ENCODE measurements at places on chromosomes 13 and 19.

DNA sequence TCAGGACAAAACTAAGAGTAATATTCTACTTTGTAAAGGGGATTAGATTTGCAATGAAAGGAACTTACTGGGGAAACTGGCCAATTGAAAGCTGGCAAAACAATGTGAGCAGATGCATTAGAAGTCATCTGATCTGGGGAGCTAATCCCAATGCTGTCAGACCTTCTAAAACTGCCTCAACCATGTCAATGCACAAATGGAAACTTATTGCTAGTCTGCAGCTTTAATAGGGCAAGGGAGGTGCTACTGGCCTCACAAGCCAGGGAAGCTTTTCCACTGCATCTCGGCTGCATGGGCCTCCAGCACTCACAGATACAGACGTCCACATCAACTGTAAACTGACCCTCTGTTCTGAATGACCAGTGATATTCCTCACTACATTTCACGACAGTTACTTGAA, 154.2 kb downstream of the LHFPL6 start:
- DNase-seq = no peak

GRCh38 chr19:1245494-1246264, 2.7 kb upstream of the MIDN start:
- no peak for DNase-seq

- no peak for DNase-seq
Observed at GRCh38 chr13:26727633-26728032, 33.0 kb downstream of the GPR12 start.

- DNase-seq = peak; percentile 25
Observed at GRCh38 chr19:17202249-17202648, 12.9 kb upstream of the USE1 start.

DNA sequence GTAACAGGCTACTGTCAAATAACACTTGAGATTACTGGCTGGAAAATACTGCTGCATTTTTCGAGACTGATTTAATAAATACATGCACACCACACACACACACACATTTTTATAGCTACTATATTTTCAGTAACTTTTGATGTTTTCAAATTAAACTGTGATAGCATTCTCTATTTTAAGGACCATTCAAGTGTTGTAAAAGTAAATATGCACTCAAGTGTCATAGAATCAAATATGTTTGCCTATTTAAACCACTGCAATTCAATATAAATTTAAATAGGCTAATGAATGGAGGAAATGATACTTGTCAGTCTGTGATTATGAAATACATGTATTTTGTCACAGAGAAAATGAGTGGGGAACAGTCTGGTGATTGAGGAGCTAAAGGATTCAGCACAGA, 86.7 kb upstream of the TUBA3C start:
- DNase-seq = no peak

DNA sequence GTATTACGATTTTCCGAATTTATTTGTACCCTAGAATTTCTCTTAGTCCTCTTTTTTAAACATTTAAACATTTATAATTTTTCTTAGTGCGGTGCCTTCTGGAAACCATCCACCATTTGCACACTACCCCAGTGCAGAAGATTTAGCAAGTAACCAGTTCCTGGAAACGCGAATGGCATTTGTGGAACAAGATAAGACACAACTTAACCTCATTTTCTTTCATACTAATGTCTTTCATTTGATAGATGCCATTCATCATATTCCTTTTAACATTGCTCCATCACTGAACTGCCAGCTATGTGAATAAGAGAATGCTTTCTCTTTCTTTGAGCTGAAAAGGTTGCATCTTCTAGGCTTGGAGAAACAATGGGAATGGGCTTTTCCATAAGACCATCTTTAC, 6.8 kb downstream of the FRY start:
- DNase-seq = no peak

GRCh38 chr13:80133631-80134261, 207.2 kb downstream of the SPRY2 start:
- DNase-seq = no peak

DNA sequence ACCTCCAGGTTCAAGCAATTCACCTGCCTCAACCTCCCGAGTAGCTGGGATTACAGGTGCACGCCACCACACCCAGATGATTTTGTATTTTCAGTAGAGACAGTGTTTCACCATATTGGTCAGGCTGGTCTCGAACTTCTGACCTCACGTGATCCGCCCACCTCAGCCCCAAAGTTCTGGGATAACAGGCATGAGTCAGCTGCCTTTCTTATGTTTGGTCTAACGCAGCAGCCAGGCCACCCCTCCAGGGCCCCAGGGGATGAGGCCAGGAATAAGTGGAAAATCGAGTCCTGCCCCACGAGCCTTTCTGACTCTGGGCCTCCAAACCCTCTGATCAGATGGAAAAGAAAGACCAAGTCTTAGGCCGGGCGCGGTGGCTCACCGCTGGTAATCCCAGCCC, 44.5 kb downstream of the CERS4 start:
- no peak for DNase-seq

DNA sequence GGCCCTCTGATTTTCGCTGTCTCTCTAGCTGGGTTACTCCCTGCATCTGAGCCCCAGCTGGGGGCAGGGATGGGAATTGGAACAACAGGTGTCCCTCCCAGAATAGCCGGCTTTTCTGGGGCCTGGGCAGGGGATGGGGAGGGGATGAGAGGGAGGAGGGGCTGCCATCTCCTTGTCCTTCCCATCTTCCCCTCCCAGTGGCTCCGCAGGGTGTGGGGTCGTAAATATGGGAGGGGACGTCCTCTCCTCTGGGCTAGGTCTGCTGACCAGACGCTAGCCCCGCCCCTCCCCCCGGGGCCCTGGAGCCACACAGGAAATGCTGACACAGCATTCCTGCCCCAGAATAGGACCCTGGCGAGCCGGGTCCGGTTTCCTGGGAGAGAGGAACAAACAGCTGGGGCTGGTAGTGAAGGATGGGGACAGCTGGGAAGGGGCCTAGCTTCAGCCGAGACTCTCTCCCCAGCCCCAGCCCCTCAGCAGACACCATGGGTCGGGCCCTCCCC, 1.1 kb downstream of the RYR1 start:
- DNase-seq = no peak

GRCh38 chr19:2255112-2255845, 938 bp downstream of the JSRP1 start:
- no peak for DNase-seq
